ENCODE measurements at places on chromosomes 1 and 21.
A peak's percentile ranks its signal among the peaks of the same experiment; 100 is the strongest.

- DNase-seq = no peak
Observed at GRCh38 chr1:27589841-27590426, 14.0 kb downstream of the AHDC1 start.

GRCh38 chr1:176768532-176768931 is 305.6 kb downstream of the PAPPA2 start:
- DNase-seq = no peak

- DNase-seq = no peak
Observed at GRCh38 chr1:93603106-93603505, 78.5 kb downstream of the BCAR3 start.

DNA sequence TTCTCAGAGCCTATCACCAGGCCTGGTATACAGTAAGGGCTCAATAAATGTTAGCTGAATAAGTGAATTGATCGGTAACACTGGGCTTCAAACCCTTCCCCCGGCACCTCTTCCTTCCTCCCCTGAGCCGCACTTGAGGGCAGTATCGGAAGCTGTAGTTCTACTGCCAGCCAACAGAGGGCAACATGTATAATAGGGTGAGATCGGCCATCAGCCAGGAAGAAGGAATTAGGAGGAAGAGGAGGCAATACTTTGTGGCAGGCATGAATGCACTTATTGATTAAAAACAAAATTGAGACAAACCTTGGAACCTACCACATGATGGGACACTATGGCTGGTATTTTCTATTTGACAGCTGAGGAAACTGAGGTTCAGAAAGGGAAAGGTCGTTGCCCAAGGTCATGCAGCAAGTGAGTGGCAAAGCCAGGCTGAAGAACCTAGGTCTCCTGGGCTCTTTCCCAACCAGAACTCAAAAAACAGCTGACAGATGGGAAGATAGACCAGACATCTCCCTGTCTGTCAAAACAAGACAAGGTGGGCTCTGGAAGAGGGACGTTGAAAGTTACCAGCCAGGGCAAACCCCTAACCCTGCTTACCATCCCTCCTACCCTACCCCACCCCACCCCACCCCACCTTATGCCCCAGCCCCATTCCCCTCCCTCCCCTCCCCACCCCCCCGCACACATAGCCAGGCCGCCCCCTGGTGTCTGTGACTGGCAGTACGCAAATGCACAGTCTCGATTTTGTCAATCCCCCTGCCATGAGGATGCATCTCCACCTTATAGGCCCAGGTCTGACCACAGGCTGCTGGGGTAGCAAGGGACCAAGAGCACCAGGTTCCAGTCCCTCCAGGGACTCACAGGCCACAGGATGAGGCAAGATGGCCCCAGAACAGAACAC is 107.3 kb upstream of the RUNX3 start:
- DNase-seq = peak; percentile 85

- no peak for DNase-seq
Observed at GRCh38 chr1:21090463-21090862, 86.2 kb downstream of the EIF4G3 start.

DNA sequence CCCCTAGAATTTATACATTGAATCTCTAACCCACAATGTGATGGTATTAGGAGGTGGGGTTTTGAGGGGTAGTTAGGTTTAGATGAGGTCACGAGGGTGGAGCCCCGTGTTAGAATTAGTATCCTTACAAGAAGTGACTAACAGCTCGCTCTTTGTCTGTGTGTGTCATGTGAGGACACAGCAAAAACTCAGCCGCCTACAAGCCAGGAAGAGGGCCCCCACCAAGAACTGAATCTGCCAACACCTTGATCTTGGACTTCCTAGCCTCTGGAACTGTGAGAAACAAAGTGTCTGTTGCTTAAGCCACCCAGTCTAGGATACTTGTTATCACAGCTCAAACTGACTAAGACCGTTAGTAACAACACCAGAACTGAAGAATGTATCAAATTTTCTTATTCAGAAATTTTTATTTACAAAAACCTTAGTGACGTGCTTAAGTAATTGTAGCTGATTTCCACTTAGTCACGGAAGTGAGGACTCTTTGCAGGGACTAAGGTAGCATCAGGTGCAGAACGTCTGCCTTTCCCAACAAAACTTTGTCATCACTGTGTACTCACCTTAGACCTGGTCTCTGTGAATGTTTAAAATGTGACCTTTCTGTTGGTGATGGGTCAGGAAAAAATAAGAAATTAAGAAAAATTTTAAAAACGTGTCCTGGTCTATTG is 24.5 kb upstream of the LRRC8C start:
- peak; percentile 88 for DNase-seq

GRCh38 chr1:74693473-74693872 is 19.9 kb upstream of the ERICH3 start:
- DNase-seq = no peak

DNA sequence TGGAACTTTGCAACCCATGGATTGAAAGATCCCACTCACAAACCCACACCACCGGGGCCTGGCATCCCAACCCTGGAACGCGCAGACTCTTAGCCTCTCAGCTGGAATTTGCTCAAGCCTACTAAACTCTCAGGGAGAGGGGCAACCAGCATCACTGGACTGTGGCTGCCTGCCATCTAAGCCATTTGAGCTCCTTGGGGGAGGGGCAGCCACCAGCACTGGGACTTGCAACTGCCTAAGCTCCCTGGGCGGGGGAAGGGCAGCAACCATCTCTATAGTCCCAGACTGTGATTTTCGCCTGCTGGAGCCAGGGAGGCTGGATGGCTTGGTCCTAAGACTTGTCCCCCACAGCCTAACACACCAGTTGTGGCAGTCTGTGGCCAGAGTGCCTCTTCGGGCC is 122.3 kb downstream of the SNX7 start:
- DNase-seq = no peak

DNA sequence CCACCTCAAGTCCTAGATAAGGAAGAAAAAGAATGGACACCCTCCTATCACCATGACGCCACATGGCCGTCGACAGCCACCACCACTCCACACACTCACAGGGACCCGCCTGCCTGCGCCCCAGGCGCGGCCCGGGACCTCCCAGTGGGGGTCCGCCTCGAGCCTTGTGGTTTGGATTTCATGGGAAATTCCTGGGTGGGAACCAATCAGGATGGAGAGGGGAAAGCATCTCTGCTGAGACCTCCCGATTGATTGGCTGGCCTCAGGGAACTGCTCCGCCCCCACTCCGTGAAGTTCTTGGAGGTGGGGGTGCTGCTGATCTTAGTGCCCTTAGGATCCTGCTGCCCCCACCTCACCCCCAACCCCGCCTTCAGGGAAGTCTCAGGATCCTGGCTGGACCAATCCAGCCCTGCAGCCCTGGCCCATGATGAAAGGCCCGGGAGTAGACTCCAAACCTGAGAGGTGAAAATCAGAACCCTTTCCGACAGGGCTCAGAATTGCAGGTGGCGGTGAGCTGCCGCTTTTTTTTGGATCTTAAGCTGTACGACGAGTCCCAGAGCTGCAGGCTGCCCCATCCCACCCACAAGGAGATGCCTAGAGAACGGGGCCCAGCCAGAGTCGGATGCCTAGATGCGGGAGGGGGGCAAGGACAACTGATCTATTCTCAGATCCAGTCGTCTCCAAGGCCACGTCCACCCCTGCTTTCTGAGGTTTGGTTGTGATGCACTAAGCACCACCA is 29.0 kb upstream of the TMEM51 start:
- DNase-seq = no peak

- peak; percentile 55 for DNase-seq
Observed at GRCh38 chr1:10216090-10216749, 5.8 kb downstream of the KIF1B start.

- DNase-seq = no peak
Observed at GRCh38 chr1:40898431-40898901, 36.3 kb upstream of the CITED4 start.

- no peak for DNase-seq
Observed at GRCh38 chr1:64265141-64265540, 61.7 kb downstream of the UBE2U start.

Measured in activated CD4-positive, alpha-beta T cell treated with anti-CD3 and anti-CD28 coated beads, Interleukin-10, Interleukin-2, amounts not matched to agents 100 ng/mL and 50 ng/mL, durations not matched to agents 16 hours and 8 hours (primary cell).